ENCODE measurements at places on chromosomes 2 and 18.

- DNase-seq: no peak
These were observed 46.2 kb downstream of the MEIS1 start for GRCh38 chr2:66481100-66481549.

GRCh38 chr2:96403481-96403880, 67.9 kb downstream of the NCAPH start:
- no peak for DNase-seq

DNA sequence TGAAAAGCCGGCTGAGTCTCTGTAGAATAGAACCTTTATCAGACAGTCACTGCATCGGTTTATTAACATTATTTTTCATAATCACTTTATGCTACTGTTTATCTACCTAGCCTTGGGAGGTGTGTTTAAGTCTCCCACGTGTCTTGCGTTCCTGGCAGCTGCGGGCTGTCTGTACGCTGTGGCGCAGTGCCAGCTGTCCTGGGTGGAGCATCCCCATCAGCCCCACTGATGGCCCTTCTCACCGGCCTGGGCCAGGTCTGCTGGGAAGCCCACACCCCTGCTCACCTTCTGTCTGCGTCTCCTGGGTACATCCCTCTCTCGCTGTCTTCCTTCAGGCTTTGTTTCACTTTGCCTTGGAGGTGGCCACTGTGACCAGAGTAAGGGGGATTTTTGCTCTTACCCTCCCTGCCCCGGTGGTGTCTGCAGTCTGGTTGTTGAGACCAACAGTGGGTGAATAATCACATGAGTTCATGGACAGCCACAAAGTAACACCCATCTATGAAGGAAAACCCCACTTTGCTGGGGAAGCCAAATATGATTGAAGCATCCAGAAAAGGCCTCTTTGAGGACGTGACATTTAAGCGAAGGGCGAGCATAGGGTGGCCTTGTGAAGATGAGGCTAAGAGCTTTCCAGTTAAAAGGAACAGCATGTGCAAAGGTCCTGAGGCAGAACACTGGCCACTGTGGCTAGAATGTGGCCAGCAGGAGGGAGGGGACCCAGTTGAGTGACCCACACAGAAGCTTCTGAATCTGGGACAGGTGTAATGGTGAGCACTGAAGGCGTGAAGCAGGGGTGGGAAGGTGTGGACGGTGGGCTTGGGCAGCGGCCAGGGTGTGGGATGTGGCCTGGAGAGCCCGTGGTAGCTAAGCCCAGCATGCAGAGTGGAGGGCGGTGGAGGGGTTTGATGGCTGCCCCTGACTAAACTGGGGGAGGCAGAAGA, 41.7 kb downstream of the RAMP1 start:
- no peak for DNase-seq

DNA sequence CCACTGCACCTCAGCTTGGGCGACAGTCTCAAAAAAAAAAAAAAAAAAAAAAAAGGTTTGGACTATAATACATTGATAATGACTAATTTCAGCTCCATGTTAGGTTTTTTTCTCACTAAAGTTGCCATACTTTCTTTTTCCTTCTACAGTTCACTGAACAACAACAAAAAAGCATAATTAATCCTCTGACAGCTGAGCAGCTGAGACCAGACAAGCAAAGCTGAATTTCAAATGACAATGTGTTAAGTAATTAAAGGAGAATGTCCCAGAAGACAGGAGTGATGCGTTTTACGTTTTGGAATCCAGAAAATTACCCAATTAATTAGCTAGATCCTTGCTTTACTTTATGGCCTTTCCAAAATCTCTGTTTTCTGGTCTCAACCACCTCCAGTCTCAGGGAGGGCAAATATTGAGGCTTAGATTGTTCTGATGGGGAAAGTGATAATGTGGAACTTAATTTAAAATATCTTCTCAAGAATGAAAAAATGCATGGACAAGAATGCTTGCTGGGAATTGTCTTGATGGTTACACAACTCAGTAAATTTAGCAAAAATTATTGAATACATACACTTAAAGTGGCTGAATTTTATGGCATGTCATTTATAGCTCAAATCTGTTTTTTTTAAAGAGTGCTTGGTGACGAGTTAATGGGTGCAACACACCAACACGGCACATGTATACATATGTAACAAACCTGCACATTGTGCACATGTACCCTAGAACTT, 17.4 kb upstream of the RMDN2 start:
- DNase-seq: no peak

GRCh38 chr2:239979243-239980023, 45.7 kb downstream of the NDUFA10 start:
- no peak for DNase-seq

DNA sequence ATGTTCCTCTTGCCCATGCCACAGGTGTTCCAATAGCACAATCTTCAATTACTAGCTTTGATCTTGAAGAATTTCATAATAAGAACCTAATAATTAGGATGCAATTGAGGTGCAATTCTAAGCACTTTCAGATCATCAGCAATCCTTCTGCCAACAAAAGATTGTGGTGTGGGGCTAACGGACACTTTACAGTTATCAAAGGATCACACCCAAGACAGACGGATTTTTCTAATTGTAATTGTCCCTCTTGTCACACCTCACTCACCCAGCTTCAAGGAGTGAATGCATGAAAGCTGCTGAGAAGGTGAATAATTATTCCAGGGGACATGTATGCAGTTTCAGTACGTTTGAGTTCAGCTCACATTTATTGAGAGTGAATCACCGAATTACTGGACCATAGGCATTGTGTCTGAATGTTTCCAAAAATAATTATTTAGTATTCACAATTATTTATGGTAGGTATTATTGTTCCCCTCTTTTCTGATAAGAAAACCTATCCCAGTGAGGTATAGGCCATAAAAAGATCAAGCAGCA, 438.5 kb upstream of the TRIB2 start:
- DNase-seq: no peak

DNA sequence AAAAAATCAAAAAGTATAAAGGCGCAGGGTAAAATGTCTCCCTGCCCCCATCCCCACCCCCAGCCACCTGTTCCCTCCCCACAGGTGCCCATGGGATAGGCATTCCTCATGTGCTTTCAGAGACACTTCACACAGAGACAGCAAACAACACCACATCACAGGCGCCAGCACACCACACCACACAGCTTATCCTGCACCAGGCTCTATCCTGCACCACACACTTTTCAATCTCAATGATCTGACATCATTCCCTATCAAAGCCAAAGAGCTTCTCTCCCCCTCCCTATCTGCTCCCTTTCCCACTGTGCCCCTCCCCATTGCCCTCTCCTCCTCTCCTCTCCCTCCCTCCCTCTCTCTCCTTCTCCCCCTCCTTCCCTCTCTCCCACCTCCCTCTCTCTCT, 15.5 kb downstream of the FAM178B start:
- DNase-seq: no peak

GRCh38 chr2:144330951-144331673, 188.8 kb downstream of the ZEB2 start:
- no peak for DNase-seq

DNA sequence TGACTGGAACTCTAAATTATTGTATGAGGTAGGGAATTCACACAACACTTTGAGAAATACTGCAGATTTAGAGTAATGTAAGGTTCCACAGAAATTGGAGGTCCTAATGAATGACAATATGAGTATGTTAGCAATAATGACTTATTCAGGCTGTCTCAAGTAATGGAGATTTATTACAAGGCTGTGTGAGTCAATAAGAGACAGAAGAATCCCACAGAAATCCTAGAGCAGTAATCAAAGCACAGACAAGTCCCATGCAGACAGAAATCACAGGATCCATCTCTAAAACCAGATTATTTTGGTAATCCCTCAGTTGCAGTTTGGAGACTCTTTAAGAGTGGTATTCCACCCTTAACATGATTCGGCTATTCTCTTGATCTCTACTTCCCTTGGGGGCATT, 83.6 kb downstream of the FAM161A start:
- DNase-seq: no peak

DNA sequence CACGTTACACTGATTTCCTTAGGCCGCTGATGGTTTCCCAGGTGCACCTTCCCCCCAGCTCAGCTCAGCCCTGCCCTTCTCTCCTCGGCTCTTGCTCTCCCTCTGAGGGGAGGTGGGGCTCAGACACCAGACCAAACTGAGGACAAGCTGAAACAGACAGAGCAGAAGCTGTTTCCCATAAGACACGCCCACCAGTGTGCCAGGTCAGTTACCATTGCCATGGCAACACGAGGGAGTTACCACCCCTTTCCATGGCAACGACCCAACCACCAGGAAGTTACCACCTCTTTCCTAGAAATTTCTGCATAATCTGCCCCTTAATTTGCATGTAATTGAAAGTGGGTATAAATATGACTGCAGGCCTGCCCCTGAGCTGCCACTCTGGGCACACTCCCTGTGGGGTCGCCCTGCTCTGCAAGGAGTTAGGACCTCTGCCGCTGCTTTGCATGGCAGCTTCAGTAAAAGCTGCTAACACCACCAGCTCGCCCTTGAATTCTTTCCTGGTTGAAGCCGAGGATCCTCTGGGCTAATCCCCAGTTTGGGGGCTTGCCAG, 120.9 kb upstream of the SMIM21 start:
- DNase-seq: no peak

DNA sequence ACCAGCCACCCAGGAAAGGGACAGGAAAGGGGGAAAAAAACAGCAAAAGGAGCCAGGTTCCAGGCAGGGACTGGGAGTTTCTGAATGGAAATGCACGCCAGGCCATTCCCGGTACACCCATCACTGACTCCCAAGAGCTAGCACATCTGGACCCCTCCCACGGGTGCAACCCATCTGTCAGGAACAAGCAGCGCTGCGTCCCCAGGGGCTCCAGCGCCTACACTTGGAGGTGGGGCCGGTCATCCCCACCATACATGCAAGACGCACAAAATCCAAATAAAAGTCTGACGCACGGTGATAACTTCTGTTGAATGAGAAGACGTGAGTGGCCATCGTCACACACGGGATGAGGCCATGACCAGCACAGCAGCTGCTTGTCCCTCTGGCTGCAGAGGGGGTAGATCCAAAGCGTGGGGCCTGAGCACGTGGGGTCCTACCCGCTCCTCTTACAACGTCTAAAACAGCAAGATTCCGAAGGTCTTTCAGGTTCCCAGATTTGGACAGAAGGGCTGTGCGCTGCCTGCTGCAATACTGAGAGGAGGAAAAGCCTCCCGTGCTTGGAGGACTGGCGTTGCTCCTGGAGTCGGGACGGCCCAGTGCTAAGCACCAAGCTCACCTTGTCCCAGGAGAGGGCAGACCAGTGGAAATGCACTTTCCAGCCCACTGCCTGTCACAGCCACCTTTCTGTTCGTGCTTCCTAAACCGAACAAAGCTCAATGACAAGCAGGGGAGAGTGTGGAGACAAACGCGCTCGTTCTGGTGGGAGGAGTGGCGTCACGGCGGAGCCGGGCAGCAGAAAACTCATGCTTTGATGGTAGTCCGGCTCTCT, 68.9 kb downstream of the NDUFA10 start:
- no peak for DNase-seq
